SK-N-MC (cell line): ENCODE measurements at places on chromosomes 2 and 18.

GRCh38 chr2:178237488-178238153 lies 43.3 kb downstream of the OSBPL6 start:
- no peak for DNase-seq

DNA sequence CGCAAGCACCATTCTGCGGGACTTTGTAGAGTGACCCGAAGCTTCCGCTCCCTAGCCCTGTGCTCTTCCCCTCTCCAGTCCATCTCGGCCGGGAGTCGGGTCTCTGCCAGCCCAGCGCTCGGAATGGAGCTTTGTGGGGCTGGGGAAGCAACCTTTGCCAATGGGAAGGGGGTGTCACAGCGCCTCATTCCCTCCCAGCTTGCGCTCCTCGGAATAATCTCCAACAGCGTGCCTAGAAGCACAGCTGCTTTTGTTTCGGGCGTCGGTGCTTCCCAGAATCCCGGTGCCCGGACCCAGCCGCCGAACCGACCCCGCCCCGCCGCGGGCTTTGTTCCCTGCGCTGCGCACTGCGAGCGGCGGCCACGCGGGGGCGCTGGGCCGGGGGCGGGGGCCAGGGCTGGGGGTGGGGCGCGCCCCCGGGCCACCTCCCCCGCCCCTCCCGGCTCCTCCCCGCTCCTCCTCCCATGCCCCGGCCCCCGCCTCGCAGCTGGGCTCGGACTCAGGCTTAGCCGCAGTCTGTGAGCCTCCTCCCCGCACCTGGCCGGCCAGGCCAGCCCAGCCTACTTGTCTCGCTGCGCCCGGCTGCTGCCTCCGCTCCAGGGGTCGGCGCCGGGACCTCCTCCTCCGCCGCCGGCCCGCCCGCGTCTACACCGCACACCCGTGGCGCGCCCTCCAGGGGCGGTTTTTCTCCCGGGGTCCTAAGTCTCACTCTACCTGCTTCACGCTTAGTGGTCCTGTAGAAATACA lies 77.7 kb upstream of the SMAD2 start:
- DNase-seq, result no peak

DNA sequence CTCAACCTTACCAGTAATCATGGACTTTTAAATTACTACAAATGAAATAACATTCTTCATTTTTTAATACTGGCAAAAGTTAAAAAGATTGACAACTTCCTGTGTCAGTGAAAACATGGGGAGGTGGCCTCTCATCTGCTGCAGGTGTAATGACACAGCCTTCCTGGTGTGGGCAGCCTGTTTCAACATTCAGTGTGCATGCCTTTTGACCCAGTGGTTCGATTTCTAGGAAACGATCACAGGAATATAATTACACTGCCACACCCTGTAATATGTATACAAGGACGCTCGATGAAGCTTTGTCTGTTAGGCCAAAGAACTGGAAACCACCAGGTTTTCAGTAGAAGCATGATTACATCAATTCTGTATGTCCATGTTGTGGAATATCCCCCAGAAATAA lies 68.7 kb downstream of the MTHFD2 start:
- DNase-seq, result no peak

DNA sequence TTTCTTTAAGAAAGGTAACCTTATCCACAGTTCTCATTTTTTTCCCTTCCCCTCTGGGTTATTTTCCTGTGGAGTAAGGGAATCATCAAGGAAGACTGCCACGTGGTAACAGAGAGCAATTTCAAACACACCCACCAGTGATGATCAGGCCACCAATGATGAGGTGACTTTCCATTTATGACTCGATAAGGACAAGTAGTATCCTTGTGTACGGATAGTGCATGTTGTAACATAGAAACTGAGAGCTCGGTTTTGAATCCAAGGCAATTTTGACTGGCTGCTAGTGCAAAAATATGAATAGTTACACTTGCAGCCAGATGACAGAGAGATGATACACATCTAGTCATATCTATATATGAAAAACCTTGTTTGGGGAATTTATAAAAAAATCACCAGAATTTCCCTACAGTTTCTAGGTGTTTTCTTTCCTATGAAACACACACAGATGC lies 143.6 kb upstream of the TCF4 start:
- no peak for DNase-seq

GRCh38 chr2:222024932-222025880 lies 273.6 kb downstream of the PAX3 start:
- DNase-seq, result peak; percentile 70

DNA sequence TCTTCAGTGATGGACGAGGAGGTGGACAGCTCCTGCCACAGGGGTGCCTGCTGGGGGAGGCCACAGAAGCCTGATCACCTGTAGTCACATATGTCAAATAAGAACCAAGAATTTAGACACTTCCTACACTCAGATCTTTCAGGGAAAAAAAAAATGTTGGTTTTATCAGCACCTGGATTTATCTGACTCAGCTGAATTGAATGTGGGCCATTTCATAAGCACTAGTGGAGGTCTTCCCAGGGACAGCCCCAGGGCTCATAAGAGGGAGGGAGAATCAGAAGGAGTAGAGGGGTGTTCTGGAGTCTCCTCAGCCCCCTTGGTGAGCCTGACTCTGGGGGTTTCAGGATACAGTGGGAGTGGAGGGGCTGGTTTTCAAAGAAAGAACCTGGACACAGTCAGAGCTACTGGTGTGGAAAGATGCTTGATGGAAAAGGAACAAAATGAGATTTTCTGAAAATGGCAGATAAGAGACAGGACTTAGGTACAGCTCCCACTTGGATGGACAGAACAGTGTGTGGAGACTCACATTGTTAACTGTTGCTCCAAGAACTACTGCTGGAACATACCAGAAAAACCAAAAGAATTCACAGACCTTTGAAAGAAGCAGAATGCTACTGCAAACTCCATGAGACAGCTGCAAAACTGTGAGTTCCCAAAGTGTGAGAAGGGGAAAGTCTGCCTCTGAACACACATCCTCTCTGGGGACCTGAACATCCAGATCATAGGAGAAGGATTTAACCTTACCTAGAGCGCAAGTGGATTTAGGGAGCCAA lies 45.4 kb downstream of the LCT start:
- DNase-seq, result no peak

- DNase-seq, result no peak
Observed at GRCh38 chr2:210633699-210634098, 77.3 kb downstream of the CPS1 start.

DNA sequence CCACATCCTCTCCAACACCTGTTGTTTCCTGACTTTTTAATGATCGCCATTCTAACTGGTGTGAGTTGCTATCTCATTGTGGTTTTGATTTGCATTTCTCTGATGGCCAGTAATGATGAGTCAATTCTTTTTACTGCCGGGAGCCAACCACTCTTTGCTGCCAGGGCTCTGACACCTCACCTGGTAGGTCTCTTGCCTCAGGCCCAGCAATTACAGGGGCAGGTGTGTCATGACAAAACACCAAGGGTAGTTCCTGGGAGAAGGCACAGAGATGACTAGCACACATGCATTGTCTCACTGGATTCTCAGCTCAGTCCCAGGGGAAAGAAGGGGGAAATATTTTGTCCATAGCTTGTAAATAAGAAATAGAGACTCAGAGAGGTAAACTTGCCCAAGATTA lies 122.3 kb downstream of the CHST9 start:
- DNase-seq, result no peak
